Effector memory CD4-positive, alpha-beta T cell (primary cell): ENCODE measurements at places on chromosomes 4 and X.

- DNase-seq, result no peak
These were observed 182.7 kb downstream of the KDR start for GRCh38 chr4:54942721-54943120.

DNA sequence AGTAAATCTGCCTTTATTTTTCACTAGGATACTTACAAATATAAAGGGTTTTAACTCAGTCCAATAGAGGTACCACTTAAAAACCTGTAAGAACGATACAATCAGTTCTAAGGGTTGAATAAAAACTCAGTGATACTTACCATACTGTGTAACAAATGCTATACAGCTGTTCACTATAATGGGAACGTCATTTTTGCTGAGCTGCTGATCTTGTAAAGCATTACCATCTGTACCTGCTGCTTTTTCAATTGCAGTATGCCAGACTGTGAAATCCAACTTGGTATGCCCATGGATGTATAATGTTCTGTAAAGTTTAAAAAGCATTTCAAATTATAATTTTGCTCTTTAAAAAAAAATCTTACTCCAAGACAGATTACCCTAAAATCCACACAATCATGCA is 111.2 kb downstream of the ARAP2 start:
- DNase-seq, result no peak

DNA sequence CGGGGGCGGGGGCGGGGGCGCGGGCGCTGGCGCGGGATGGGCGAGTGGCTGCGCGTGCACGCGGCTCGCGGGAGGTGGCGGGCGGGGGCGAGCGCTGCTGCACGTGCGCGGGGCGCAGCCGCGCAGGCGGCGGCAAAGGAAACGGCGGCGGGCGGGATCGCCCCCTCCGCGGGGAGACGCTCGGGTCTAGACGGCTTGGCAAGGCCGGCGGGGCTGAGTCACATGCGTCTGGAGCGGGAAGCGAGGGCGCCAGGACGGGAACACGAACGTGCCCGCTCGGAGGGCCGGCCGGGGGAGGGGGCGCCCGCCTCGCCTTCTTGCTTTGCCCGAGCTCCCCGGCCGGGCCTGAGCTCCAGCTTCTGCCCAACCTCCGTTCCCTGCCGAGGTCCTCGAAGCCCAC is 4.3 kb upstream of the HAUS7 start:
- DNase-seq, result peak; percentile 37

DNA sequence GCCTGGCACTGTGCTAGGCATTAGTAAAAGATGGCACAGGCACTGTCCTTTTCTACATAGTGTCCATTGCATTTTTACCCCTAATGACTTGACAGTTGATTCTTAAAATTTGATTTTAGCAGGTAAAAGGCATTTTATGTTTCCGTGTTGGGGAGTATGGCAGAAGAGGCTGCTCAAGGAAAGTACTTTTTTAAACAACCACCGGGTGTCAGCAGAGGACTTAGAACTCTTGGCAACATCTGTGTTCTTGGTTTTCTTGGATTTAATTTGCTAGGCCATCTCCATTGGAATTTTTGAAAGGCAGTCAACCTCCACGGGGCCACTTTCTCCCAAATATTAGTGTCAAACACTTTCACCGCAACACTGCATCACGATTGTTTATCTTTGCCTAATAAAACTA is 102.9 kb downstream of the TSPAN7 start:
- no peak for DNase-seq

- no peak for DNase-seq
These were observed 382.5 kb upstream of the ADGRL3 start for GRCh38 chr4:60817609-60818008.

DNA sequence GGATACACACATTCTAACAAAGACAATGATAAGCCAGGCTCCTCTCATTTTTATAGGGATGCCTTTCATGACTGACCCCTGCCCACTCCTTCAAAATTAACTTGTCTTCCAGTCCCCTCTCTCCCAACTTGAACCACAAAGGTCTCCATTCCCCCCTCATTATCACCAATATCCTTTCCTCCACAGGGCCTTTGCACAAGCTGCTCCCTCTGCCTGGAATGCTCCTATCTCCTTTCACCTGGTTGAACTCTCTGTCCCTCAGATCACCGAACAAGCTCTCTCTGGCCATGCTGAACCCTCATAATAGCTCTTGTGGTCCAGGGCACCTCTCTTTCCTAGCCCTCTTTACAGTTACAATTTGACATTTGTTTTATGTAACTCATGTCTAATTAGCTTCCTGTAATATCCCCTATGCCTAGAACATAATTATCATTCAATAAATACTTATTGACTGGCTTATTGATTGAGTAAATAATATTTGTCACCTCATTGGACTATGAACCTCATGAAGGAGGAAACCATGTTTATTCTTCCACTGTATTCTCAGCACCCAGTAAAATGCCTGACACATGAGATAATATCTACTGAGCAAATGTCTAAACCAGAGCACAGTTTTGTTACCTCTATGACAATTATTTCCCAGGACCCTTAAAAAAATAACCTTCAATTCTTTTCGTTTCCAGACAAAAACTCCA is 266.3 kb upstream of the RASGEF1B start:
- DNase-seq, result no peak

DNA sequence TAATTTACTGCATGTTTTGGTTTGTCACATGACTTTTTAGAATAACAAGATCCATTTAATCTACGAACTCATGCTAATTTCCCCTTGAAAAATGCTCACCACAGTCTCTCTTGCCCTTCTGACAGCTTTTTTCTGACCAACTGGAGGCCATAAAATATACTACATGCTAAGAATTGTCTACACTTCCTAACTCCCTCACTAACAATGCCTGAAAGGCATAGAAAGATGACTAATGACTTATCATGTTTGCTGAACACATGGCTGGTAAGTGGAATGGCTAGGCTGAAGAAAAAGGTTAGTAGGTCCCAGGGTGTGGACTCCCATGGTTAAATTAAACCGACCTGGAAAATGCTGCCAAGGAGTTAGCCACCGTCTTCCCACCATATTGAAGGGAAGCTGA is 309.9 kb downstream of the SPOCK3 start:
- no peak for DNase-seq

DNA sequence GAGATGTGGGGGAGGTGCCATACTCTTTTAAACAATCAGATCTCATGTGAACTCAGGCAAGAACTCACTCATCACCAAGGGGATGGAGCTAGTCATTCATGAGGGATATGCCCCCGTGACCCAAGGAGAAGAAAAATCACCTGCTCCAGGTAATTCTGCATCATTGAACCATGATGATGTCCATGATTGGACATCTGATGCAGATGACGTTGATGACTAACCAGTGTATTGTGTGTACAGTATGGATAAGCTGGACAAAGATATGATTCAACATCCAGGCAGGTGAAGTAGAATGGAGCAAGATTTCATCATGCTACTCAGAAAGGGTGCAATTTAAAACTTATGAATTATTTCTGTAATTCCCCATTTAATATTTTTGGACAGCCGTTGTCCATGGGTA is 286.4 kb upstream of the SMIM31 start:
- DNase-seq, result no peak

GRCh38 chr4:85826060-85826678 is 351.2 kb downstream of the ARHGAP24 start:
- DNase-seq, result no peak

GRCh38 chr4:41119867-41120295 is 94.5 kb downstream of the APBB2 start:
- no peak for DNase-seq

- no peak for DNase-seq
These were observed 52.4 kb downstream of the SEPTIN11 start for GRCh38 chr4:77001907-77002306.

GRCh38 chr4:108417923-108418322 is 202.5 kb upstream of the RPL34 start:
- DNase-seq, result no peak

- no peak for DNase-seq
These were observed 146.6 kb downstream of the PPA2 start for GRCh38 chr4:105327222-105327621.

- no peak for DNase-seq
These were observed 67.9 kb upstream of the SLC4A4 start for GRCh38 chr4:71270901-71271300.

DNA sequence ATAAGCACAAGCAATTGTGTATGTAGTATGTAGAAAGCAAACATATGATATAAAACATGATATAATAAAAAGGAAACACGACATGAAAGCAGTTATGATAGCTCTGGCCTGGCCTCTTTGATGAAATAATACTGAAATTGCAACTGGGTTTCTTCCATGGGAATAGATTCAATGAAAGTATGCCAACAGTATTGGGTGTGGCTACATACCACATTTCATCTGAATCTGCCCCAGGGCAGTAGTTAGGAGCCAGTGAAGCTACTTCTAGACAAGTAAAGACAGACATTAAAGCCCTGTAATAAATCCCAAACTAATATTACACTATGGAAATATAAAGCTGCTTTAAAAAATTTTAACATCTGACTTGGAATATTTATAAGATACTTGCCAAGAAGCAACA is 207.3 kb downstream of the FBXW7 start:
- no peak for DNase-seq

DNA sequence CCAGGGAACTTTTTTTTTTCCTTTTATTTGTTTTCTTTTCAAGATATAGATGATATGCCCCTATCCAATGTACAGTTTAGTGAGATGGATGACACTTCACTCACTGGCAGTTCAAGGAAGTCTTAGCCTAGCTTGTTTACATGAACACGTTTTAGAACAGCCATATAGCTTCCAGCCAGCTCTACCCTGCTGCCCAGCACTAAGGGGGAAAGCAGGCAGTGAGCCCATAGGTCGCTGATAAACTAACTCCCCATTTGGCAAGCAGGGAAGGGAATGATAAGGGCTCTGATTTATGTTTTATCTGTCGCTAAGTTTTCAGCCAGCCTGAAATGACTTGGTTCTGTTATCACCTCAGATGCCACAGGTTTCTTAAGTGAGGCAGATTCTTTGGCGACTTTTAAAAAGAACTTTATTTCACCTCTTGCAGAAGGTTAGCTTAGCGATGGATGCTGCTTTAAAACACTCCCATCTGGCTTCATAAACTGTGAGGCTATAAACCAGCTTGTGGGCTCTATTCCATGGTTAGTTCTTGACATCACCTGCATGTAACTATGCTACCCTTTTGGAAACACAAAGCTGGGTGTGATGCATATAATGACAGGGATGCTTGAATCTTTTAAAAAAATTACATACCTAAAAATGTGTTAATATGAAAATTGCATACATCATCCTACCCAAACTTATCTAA is 348.4 kb downstream of the FBXO8 start:
- DNase-seq, result no peak

DNA sequence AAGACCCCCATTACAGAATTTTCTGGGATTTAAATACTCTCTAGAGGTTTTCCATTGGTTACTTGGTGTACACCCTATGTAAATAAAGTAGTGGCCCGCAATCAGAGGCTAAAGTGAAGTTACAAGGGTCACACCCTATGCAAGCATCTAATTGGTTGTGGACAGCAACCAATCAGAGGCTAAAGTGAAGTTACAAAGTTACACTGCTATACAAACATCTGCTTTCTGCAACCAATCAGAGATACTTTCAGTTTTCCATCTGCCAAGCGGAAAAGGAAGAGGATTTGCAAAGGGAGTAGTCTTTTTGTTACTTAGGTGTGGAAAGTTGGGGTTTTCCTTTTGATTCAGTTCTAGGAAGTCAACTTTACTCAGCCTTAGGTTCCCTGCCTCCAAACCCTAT is 2.0 kb upstream of the ATRX start:
- no peak for DNase-seq

DNA sequence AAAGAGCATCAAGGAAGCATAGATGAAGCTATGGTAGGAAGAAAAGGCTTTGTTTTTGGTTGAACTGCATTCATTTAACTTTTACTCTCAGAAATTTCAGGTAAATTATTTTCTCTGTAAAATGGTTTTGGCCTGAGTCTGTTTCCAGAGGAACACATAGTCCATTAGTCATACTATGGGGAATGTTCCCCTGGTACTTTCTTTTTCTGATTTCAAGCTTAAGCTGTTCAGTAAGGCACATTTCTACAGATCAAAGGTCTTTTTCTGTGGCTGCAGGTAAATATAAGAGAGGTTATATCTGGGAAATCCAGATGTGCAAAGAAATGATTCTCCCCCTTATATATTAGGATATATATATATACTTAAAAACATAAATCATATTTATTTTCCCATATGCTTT is 1744.4 kb upstream of the ADGRL3 start:
- DNase-seq, result no peak

DNA sequence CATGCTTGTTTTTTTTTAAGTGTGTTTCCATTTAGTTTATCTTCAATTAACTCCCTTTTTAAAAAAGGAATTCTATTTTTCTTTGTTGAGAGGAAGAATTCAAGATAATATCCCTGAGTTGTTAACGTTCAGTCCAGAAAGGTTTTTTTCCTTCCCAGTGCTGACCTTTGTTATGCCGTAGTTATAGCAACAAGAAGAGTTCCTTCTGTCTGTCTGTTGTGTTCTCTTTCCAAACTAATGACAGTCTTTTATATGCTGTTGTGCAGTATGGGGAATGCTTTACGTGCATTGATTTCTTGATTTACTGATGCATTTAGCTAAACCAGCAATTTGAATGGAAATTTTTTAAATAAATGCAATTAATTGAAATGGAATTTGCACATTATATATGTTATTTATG is 6.6 kb upstream of the CXXC4 start:
- DNase-seq, result no peak

DNA sequence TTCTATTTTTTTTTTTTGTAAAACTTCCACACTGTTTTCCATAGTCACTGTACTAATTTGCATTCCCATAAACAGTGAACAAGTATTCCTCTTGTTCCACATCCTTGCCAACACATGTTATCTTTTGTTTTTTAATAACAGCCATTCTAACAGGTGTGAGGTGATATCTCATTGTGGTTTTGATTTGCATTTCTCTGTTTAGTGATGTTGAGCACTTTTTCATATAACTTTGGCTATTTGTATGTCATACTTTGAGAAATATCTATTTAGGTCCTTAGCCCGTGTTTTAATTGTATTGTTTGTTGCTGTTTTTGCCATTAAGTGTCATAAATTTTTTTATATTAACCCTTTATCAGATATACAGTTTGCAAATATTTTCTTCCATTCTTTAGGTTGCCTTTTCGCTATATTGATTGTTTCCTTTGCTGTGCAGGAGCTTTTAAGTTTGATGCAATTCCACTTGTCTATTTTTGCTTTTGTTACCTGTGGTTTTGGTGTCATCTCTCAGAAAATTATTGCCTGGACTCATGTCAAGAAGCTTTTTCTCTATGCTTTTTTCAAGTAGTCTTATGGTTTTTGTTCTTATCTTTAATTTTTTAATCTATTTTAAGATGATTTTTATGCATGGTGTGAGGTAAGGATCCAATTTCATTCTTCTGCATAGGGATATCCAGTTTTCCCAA is 27.9 kb upstream of the NDNF start:
- DNase-seq, result no peak

- DNase-seq, result no peak
These were observed 13.2 kb upstream of the C1QTNF7 start for GRCh38 chr4:15414551-15415091.

GRCh38 chr4:156972379-156973015 is 898 bp upstream of the PDGFC start:
- DNase-seq, result no peak

GRCh38 chr4:47719576-47719975 is 118.3 kb downstream of the CORIN start:
- DNase-seq, result no peak
